ENCODE measurements at places on chromosomes 11 and 22.

DNA sequence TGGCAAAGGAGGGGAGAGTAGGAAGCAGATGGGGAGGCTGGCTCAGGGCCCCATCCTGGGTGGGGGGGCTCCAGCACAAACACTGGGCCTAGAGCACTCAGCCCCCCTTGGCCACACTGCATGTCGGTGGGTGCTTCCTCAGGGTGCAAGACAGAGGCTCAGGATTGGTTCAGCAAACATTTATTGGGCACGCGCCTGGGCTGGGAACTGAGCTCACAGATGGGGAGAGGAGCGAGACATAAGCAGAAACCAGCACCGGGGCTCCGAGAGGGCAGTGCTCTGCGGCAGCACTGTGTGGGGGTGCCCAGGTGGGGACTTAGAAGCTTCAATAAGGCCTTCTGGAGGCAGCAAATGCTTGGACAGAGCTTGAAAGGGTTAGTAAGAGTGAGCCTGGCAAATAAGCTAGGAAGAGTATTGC, 12.1 kb upstream of the EHD1 start:
- no peak for DNase-seq

- DNase-seq: no peak
Measured at GRCh38 chr22:50595189-50595588, 5.4 kb upstream of the MAPK8IP2 start.

DNA sequence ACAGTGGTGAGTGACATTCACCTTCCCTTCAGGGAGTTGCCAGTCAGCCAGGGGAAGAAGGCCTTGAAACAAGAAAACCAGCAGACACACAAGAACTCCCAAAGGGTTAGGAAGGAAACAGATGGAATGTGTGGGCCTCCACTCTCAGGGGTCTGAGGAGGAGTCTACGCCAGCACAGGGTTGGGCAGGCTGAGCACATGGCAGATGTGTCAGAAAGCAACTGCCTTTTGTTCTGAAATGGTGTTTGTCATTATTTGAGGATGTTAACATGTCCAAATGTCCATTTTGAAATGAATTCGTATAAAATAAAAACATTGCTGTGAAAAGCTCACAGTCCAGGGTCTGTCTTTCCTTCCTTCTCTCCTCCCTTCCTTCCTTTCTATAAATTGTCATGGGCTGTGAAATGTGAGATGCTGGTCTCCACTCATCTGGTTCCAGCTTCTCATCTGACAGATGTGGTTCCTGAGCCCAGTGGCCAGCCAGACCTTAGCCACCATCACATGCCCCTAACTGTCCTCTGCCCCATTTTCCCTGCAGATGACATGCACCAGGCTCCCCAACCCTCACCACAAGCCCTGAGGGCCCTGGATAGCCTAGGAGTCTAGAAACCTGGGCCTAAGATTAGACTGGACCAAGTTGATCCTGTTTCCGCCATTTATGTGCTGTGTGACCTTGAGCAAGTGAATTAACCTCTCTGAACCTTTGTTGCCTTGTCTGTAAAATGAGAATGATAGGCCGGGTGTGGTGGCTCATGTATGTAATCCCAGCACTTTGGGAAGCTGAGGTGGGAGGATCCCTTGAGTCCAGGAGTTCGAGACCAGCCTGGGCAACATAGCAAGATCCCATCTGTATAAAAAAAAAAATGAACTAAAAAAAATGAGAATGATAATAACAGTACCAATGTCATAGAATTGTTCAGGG, 56.2 kb upstream of the CRYBB3 start:
- DNase-seq: no peak

- DNase-seq: no peak
Measured at GRCh38 chr11:15153231-15153630, 38.5 kb downstream of the INSC start.

GRCh38 chr11:77208535-77208934, 80.5 kb downstream of the MYO7A start:
- DNase-seq: no peak

GRCh38 chr22:49212002-49212401, 615.7 kb downstream of the BRD1 start:
- no peak for DNase-seq

Measured in effector CD4-positive, alpha-beta T cell (primary cell).